ENCODE measurements at places on chromosomes 3 and 15. TPM values are rescaled to one million over a fixed set of nuclear protein-coding genes. Genes with fewer than 3 reads are reported as not detected.

NTRK3 gene
- 0.06 TPM for polyA plus RNA-seq

ADIPOQ gene
- polyA plus RNA-seq: not detected

NR2E3 gene
- 0.08 TPM for polyA plus RNA-seq

GXYLT2 gene
- 25.9 TPM for polyA plus RNA-seq

CRABP1 gene
- polyA plus RNA-seq: not detected

ITIH1 gene
- polyA plus RNA-seq: not detected

CCR9 gene
- not detected for polyA plus RNA-seq

CHRNA5 gene
- 1.2 TPM for polyA plus RNA-seq

LRRC34 gene
- 2.7 TPM for polyA plus RNA-seq

OR5K2 gene
- not detected for polyA plus RNA-seq

CEP19 gene
- polyA plus RNA-seq: 2.3 TPM

ABCF3 gene
- 31.3 TPM for polyA plus RNA-seq

HRG gene
- not detected for polyA plus RNA-seq

CPN2 gene
- polyA plus RNA-seq: not detected

FBXO40 gene
- polyA plus RNA-seq: not detected

BCL2A1 gene
- polyA plus RNA-seq: 0.31 TPM

Data from fibroblast of lung (primary cell).